ENCODE measurements at places on chromosomes 2 and 18.

DNA sequence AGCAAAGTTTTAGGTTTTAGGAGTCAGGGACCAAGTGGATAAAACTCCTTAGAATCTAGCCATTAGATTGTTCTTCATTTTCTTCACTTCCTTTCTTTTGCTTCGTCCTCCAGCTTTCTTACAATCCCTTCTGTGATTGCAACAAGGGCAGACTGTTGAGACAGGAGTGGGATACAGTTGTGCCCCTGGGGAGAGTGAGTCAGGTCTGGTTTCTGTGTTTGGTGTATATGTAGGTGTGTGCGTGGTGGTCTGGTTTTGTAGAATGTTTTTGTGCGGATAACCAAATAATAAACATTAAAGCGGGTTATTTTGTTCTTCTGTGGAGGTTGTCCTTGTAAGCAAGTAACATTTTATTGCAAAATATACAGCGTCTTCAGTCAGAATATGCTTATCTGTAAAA is 7.3 kb downstream of the INSIG2 start:
- DNase-seq, result no peak

DNA sequence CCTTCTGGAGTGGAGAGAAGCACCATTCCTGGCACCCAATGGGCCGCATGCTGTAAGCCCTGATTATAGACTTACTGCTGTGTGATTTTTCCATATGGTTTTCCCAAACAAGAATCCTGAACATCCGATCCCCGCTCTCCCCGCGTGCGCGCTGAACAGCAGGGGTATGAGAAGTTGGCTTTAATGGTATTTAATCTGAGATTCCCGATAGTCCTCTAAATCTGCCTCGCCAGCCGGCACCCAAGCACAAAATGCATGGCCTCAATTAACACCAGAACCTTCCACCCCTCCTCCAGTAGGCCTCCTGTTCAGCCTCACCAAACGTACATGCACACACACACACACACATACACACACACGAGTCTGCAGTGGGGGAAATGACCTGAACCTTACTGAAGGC is 480.3 kb downstream of the BCL11A start:
- DNase-seq, result no peak

- DNase-seq, result no peak
Observed at GRCh38 chr2:127351603-127352002, 36.2 kb downstream of the MAP3K2 start.

DNA sequence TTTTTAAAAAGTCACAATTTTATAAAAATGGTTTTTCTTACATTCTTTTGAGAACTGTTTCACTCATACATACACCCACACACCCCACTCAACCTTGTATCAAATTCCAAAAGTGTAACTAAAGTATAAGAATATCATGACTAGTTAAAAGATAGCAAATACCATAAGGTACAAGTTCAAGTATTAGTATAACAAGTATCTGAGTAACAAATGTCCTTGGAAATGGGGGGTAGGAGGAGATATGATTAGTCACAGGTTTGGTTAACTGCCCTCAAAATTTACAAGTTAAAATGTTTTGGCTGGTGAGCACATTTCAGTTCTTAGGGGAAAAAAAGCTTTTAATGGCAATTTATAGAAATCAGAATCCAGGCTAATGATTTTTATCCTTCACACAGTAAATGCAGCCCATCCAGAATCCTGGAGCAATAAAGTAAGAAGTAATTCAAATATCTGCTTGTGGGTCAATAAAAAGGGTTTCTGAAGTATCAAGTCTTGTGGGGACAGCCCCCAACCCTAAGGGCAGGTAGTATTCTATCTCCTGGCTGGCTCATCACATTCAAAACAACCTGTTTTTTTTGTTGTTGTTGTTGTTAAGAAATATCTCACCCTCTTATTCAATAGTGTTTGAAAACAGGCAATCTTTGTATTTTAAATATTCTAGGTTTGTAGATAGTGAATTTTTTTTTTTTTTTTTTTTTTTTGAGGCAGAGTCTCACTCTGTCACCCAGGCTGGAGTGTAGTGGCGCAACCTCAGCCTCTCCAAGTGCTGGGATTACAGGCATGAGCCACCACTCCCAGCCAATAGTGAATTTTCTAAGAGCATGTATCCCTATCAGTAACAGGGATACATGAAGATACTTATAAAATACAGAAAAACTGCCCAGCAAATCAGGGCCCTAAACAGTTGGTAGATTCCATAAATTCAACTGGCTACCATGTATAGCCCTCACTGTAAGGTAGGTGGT is 14.5 kb downstream of the IAH1 start:
- no peak for DNase-seq

GRCh38 chr2:50943791-50944190 is 88.1 kb downstream of the NRXN1 start:
- DNase-seq, result no peak

- no peak for DNase-seq
Observed at GRCh38 chr18:38900445-38900844, 1334.8 kb upstream of the CELF4 start.

GRCh38 chr18:3089579-3089978 is 76.6 kb upstream of the LPIN2 start:
- DNase-seq, result no peak

DNA sequence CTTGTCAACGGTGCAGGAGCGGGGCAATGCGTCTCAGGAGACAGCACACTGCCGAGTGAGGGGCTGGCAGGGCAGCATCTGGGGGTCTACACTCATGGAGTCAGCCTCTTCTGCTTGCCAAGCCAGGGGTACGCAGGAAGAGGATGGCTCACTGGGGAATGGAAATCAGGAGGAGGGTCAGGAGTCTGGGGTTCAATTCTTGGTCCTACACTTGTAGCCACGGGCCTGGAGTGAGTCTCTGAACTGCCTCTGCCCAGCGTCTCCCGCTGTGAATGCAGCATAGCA is 70.0 kb downstream of the CAPN13 start:
- no peak for DNase-seq

- DNase-seq, result no peak
Observed at GRCh38 chr2:84781942-84782716, 98.8 kb downstream of the TRABD2A start.

DNA sequence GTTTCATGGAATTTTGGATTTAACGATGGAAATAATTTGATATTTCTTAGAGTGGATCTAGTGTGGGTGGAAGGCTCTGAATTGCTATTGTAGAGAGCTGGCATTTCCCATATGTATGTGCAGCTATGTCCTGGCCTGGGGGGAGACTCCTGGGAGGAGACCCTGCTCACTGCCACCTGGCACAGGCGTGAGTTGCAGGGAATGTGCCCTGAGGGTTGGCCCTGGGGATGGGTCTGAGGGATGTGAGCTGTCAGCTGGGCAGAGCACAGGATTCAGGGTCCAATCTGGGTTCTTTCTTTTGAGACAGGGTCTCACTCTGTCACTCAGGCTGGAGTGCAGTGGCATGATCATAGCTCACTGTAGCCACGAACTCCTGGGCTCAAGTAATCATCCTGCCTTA is 120.2 kb downstream of the CLIP4 start:
- DNase-seq, result no peak

- DNase-seq, result no peak
Observed at GRCh38 chr18:77559274-77559910, 309.7 kb downstream of the GALR1 start.

DNA sequence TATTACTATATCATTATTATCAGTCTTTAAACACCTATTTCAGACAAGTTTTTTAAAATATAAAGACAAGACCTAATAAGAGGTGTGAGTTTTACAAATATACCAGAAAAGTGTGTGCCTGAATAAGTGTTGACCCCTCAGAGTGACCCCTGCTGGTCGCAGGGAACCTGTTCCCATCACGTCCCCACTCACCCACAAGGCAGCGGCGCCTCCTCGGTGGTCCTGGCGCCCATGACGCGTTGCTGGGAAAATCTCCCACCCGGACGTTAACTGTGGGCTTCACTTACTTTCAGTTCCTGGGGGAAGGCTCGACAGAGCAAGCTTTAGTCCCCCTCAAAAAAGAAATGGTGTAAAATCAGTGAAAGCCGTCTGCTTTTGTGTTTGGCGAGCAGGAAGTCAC is 93.5 kb downstream of the TMEM18 start:
- DNase-seq, result no peak

DNA sequence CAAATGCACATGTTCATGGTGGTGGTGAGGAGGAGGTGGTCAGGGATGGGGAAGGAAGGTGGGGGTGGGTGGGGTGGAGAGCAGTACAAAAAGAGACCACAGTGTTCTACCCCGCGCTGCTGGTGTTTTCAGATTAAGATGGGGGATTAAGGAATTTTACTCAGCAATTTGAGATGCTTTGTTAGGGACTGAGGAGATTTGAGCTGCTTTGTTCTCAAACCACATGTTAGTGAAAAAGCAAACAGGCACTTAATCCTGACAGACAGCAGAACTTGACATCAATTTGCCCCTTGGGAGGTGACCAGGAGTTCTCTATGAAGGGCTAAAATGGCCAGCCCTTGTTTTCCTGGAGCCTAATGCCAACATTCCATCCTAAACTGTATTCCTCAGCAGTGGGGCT is 244.5 kb downstream of the MEIS1 start:
- DNase-seq, result no peak

DNA sequence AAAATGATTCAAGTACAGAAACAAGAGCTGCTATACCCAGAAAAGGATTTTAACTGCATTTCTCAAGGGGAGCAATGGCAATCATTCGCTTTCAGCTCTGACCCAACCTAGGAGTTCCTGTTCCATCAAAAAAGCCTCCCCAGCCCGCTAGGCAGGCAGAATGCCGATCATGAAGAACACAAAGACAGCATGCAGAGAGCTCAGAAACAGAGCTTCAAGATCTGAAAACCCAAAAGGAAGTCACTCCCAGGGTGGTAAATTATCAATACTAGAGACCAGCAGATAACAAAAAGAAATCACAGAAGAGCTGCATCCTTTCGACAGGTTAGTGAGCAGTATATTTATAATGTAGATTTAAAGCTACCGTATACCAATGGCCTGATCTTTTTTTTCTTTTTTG is 84.8 kb upstream of the CRIM1 start:
- DNase-seq, result no peak

DNA sequence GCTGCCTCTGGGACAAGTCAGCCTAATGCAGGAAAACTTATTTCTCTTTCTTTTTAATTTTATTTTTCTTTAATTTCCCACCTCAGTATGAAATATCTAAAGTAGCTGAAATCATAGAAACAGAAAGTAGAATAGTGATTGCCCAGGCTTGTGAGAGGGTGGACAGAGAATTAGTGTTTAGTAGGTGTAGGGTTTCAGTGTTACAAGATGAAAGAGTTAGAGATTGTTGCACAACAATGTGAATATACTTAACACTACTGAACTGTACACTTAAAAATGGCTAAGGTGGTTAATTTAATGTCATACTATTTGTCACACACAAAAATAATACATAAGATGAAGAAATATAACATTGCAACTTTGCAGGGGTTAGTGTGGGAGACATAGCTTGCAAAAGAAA is 80.8 kb downstream of the NAT8 start:
- no peak for DNase-seq

- DNase-seq, result no peak
Observed at GRCh38 chr2:23549821-23550530, 165.0 kb downstream of the KLHL29 start.

- DNase-seq, result peak; percentile 44
Observed at GRCh38 chr2:3433776-3434400, 54.4 kb downstream of the TRAPPC12 start.

DNA sequence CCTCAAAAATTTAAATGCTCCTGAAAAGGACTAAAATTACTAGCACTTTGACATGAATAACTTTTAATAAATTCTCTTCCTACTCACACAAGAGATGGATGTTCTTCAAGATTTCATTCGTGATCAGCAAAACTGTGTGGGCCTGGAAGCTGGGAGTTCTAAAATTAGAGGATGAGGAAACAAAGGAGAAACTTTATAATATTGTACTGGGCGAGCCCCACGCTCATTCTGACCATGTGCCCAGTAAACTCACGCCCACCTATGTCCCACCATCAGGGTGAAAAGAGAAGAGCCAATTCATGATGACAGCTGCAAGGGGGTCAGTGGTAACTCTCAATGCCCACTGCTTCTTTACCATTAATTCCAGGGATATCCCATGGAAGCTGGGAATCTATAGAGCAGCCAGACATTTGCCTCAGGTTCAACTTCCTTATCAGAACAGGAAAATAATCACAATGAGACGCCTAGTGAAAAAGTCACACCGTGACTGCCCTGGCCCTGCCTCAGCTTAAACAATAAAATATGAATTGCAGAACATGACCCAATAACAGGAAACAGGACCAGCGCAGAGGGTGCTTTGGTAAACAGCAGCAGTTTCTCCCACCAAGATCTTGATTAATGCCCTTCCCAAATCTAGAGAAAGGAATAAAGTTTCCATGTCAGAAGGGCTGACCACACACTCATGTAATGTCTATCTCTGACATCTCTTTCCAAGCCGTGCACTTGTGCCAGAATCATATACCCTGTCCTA is 438.6 kb downstream of the TXNL1 start:
- DNase-seq, result no peak

DNA sequence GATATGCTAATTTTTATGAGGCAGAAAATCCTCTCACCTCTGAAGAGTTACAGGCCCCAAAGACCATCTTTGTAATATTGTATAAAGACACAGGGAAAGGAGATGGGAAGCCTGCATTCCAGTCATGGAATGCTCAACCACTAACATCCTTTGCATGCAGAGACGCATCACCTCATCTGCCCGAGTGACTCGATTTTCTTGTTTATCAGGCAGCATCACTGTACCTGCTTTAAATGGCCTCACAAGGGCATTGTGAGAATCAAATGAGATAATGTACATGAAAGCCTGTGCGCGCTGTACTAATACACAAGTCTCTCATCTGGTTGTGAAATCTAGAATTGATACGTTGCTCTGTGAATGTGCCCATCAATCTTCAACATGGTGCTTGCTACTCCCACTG is 10.2 kb upstream of the TMEM247 start:
- DNase-seq, result no peak

- no peak for DNase-seq
Observed at GRCh38 chr2:239411117-239411516, 10.3 kb upstream of the HDAC4 start.

GRCh38 chr2:98037206-98037605 is 41.5 kb upstream of the TMEM131 start:
- peak; percentile 47 for DNase-seq

- no peak for DNase-seq
Observed at GRCh38 chr2:84442888-84443287, 16.2 kb downstream of the SUCLG1 start.

Data from G401 (cell line).